ENCODE measurements at places on chromosomes 1 and 21.

DNA sequence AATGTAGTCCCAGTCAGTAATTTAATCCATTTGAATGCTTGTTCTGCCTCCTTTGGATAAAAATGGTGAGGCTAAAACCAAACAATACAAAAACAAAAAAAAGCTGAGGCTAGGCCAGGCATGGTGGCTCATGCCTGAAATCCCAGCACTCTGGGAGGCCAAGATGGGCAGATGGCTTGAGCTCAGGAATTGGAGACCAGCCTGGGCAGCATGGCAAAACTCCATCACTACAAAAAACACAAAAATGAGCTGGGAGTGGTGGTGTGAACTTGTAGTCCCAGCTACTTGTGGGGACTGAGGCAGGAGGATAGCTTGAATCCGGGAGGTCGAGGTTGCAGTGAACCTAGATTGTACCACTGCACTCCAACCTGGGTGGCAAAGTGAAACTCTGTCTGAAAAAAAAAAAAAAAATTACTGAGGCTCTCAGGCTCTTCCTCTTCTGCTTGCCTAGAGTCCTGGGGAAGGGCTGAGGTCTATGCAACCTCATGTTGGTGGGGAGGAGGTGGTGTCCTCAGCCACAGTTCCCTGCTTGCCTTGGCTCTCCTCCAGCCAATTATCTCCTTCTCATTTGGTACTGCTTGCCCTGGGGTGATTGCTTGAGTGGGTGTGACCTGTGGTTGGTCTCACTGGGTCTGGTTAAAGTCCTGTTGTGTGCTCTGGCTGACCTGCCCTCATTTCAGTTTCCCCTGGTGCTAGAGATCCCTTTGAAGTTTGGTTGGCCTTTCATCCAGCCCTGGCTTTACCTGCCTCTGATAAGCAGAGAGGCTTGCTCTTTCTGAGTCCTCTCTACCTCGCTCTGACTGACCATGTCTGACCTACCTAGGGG lies 20.9 kb downstream of the S1PR1 start:
- peak; percentile 63 for DNase-seq

GRCh38 chr1:192952646-192953045 lies 106.5 kb downstream of the UCHL5 start:
- DNase-seq: no peak

GRCh38 chr1:226821719-226822085 lies 48.7 kb upstream of the PSEN2 start:
- no peak for DNase-seq

DNA sequence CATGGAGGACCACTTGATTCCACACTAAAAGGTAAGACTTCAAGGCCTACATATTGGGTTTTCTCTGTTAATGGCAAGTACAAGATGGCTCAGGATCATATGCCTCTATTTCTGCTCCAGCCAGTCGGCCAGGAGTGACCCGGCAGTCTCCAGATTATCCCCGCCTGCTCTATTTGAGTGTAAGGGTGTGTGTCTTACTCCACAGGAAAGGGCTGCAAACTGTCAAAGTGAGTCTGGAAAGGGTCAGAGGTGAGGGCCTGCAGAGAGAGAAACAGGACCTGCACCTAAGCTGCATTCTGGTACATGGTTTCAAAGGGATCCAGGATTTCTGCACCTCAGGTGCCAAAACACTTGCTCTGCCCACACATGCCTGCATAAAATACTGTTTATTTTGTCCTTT lies 9.2 kb downstream of the ZNF692 start:
- no peak for DNase-seq

- DNase-seq: no peak
These were observed 570.2 kb downstream of the DPYD start for GRCh38 chr1:97350662-97351061.

DNA sequence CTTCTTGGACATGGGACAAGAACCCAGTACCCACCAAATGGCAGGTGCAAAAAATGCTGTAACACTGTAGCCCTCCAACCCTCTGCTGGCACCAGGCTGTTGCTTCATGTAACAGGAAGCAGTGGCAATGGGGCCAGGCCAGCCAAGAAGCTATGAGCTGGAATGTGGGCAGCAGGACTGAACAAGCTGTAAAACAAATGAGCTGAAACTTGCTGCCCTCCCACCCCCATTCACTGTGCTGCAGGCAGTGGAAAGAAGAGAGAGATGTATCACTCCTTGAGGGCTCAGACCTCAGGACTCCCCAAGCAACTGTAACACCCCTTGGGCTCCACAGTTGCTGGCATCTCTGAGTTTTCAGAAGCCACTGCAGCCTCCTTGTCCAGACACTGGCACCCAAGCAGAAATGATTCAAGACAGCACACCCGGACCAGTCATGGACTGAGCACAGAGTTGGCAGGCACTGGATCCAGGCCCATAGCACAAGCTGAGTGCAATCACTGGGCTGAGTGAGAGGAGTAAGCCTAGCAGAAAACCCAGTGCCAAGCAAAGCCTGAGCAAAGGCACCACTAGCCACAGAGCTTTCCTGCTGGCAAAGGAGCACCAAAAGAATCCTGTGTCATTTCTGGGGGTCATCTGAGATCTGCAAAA lies 321.4 kb upstream of the CXADR start:
- DNase-seq: no peak

GRCh38 chr1:10815858-10816195 lies 19.4 kb upstream of the CASZ1 start:
- DNase-seq: no peak

- DNase-seq: no peak
These were observed 305.7 kb upstream of the SNX7 start for GRCh38 chr1:98355656-98356383.

DNA sequence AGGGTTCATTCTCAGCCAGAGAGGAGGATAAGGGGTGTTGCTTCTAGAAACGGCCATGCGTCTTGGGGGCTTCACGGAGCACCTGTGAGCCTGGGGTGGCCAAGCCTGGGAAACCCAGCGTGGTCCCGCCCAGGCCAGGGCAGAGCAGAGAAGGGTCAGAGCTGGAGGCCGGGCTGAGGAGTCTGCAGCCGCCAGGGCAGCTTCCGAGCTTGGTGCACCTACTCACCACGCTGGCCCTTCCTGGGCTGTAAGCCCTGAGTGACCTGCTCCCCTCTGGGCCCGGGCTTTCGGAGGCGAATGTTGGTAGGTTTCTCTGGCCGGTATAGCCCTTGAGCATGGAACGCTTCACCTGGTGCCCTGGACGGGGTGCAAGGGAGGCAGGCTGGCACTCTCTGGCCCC lies 169.8 kb upstream of the ARHGEF16 start:
- no peak for DNase-seq

- peak; percentile 47 for DNase-seq
These were observed 936 bp upstream of the UBXN11 start for GRCh38 chr1:26307363-26307781.

- no peak for DNase-seq
These were observed 59.7 kb downstream of the MYOM3 start for GRCh38 chr1:24052220-24052619.

- no peak for DNase-seq
These were observed 4.8 kb downstream of the UMODL1 start for GRCh38 chr21:42075686-42076471.

- DNase-seq: no peak
These were observed 32.0 kb upstream of the FAM89A start for GRCh38 chr1:231072041-231072440.

DNA sequence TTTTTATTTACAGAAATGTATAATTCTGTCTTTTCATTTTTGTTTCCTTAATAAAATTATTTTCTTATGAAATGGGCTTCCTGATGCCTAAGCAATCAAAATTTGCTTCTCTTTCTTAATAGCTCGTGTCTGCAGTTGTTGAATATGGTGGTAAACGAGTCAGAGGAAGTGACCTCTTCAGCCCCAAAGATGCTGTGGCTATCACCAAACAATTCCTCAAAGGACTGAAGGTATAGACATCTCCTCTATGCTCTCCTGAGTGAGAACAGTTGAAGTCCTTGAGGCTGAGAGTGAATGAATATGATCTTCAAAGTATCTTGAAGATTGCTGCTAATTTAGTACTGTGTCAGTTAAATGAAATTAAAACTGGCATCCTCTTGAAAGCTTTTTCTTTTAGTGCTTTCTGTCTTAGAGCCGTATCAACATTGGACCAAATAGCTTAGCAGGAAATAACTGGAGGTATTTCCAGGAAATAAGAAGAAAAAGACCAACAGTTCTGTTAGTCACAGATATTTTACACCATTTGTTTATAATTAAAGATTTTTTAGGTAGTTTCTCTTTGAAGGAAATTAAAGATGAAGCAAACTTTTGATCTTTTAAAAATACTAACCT lies 24.7 kb downstream of the VPS45 start:
- DNase-seq: no peak
